Fibroblast of gingiva (primary cell): ENCODE measurements at places on chromosomes 2 and 18.

GRCh38 chr2:134823431-134823830, 15.0 kb upstream of the ACMSD start:
- DNase-seq: no peak

DNA sequence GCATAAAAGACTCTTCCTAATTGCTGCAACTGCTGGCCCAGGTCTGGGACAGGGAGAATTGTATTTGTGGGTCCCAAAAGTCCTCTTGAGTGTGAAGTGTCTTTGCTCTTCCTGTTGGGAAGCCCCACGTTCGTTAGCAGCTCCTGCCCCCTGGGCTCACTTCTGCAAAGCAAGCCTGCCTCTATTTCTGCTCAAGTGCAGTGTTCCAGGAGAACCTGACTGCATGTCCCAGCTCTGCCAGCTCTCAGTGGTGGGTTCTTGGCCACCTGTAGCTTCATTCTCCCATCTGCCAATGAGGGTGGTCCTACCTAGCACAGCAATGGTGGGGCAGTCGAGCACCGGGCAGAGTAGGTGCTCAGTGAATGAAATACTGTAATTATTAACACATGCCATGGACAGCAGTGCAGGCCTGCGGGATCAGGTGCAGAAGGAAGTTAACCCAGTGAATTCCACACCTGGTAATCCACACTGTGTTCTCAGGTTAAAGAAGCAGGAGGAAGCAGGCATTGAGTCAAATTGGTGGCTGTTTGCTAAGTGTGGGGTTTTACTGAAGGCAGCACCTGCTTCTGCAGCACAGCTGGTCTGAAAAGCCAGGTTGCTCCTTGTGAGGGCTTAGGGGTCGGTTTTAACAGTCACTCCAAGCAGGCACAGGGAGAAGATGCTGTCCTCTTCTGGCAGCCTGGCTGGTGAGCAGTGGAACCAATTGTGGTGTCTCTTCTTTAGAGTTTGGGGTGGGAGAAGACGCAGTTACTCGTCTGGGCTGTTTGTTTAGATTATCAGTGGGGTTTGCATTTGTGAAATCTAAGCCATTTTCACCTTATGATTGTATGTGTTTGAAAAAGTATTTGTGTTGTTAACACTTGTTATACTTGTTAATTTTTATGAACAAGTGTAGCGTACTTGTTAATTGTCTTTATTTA, 54.3 kb downstream of the DGKD start:
- no peak for DNase-seq

DNA sequence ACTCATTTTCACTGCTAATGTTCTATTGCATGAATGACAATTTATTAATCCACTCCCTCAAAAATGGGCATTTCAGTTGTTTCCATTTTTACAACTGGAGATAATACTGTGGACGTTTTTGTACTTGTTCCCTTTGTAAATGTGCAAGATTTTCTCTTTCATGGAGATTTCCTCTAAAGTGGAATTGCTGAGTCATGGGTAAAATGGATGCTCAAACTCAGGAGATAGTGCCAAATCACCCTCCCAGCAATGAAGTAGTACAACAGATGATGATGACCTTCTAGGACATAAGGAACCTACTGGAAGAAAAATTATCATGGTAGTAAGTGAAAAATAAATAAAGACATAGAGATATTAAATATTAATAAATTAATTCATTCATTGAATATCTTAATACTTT, 460.8 kb upstream of the CHST9 start:
- no peak for DNase-seq

DNA sequence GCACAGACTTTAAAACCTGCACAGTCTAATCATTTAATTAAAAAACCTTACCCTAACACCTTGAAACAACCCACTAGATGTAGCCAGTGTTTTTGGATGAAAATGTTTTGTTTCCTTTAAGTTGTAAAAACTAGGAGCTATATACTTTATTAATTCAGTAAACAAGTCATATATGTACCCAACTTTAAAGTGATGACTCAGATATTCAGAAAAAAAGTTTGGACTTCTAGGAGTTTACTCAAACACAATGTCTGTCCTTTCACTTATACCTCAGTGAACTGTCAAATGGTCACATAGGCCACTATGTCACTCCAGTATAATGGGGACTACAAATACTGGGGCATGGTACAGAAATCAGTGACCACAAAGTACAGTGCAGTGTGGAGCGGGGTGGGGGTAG, 360.3 kb downstream of the LRRTM1 start:
- DNase-seq: no peak

DNA sequence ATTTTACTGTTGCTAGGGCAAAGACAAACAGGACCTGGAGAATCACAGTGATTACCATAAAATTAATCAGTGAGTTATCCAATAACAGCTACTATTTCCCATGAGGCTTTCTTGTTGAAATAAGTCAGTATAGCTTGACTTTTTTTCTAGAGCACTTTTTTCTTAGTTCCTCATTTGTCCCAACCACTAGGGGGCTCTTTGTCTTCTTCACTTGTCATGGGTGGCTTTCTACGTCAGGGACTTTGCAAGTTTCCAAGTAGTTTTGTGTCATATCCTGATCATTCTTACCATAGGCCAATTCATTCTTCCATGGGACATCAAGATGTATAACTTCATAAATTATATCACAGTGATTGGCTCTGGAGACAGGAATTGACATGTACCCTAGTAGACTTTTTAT, 1019.6 kb upstream of the PIK3C3 start:
- DNase-seq: no peak

DNA sequence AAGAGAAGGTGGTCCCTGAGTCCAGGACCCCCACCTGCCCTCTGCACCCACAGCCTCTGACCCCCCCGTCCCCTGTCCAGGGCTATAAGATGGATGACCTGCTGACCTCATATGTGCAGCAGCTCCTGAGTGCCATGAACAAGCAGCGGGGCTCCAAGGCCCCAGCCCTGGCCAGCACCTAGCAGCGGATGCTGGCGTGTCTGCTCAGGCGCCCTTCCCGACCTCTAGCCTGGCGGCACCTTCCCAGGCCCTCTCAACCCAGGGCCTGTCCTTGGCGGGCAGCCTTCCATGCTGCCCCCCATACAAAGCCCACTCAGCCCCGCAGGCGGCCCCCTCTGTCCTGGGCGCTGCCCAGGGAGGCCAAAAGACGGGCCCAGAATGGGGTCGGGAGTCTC, 8.7 kb upstream of the GPR17 start:
- no peak for DNase-seq

- no peak for DNase-seq
Measured at GRCh38 chr2:125318740-125319139, 1293.7 kb downstream of the CNTNAP5 start.

DNA sequence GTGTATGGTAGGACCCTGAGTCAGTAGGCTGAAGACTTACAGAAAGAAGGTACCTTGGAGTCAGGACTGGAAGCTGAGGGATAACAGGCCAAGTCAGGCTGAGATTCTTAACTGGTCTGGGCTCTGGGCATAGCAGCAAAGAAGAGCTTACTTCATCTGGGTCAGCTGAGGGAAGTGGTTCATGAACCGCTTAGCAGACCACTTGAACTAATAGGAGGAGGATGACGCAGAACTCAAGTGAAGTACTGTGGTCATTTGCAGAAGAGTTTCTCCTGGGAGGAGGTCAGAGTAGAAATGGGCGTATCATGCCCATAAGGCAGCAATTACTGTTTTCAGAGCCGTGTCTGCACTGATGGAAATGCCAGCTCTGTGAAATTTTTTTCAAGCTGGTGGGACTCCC, 164.5 kb downstream of the LCLAT1 start:
- DNase-seq: peak; percentile 65

- no peak for DNase-seq
Measured at GRCh38 chr2:27170581-27171337, 22.0 kb downstream of the TCF23 start.

GRCh38 chr2:15230599-15231192, 330.4 kb downstream of the NBAS start:
- no peak for DNase-seq

GRCh38 chr2:96734880-96735583, 4.8 kb downstream of the LMAN2L start:
- peak; percentile 72 for DNase-seq

DNA sequence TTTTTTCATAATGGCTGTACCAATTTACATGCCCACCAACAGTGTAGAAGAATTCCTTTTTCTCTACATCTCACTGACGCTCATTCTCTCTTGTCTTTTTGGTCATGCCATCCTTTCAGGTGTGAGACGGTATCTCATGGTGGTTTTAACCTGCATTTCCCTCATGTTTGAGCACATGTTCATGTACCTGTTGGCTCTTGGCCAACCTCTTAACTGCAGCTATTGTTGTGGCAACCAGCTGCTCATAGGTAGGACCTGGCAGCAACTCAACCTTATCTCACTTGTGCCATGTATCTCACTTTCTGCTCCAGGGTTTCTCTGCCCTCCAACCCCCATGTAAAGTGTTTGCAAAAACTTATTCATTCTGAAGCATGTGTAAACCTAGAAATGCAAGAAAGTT, 167.5 kb downstream of the UPP2 start:
- DNase-seq: no peak

DNA sequence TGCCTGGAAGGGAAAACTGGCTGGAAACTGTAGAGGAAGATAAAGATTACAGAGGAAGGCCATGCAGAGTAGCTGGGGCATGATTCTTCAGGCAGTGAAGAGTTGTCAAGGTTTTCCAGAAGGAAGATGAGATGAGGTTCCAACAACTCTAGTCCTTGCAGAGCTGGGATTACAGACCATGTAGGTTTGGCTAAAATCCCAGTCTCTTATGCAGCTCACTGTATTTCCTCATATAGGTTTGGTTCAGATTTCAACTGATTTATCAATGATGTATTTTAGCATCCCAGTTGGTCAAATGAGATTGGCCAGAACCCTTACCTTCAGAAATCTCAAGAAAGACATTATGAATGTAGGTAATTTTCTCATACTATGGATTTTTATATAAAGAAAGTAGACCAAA, 16.4 kb downstream of the FAP start:
- DNase-seq: peak; percentile 33

DNA sequence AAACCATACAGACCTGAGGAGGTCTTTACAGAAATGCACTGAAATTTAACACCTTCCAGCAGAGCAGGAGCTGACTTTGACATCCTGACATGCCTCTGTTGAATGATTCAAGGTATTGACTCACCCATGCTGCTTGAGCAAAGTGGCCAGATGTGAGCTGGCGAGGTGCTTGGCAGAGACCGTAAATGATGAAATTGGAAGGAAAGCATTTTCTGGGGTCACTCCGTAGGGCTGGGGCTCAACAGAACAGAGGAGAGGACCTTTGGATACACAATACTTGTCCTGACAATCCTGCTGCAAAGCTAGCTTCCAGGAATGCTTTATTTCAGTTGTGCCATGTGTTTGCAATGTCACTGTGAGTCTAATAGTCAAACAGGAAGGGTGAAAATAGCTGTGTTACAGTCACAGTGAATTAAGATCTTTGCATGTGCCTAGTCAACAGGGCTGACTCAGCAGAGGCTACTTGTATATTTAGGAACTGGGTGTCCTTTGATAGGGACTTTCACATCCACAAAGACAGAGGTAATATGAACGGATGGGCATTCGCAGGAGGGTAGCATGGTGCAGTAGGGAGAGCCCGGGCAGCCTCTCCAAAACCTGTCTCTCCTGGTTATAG, 31.6 kb upstream of the NCK2 start:
- DNase-seq: no peak

DNA sequence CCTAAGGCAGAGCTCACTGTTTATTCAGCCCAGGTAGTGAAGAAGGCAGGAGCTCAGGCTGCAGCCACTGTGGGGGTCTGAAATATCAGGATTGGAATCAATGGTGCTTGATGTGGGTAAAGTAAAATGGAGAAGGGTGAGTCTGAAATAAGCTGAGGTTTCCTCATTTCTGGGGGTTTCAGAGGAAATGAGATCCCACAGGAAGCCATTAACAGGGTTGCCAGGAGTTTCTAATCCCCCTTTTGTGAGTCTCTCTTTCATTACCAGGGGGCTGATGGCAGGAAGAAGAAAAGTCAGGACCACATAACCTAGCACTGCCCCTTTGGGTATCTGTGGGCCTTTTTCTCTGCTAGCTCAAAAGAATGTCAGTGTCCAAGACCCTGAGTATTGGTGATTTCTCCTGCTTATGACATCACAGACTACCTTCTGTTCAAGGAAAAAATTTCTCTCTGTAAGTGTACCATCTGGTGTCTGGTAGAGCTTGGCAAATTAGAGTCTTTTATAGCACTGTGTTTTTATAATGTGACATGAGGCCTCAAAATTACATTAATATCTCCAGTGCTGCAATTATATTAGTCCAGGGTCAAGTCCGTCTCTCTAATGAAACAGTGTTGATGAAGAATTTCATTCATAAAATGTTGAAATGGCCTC, 56.0 kb downstream of the LBH start:
- DNase-seq: no peak

DNA sequence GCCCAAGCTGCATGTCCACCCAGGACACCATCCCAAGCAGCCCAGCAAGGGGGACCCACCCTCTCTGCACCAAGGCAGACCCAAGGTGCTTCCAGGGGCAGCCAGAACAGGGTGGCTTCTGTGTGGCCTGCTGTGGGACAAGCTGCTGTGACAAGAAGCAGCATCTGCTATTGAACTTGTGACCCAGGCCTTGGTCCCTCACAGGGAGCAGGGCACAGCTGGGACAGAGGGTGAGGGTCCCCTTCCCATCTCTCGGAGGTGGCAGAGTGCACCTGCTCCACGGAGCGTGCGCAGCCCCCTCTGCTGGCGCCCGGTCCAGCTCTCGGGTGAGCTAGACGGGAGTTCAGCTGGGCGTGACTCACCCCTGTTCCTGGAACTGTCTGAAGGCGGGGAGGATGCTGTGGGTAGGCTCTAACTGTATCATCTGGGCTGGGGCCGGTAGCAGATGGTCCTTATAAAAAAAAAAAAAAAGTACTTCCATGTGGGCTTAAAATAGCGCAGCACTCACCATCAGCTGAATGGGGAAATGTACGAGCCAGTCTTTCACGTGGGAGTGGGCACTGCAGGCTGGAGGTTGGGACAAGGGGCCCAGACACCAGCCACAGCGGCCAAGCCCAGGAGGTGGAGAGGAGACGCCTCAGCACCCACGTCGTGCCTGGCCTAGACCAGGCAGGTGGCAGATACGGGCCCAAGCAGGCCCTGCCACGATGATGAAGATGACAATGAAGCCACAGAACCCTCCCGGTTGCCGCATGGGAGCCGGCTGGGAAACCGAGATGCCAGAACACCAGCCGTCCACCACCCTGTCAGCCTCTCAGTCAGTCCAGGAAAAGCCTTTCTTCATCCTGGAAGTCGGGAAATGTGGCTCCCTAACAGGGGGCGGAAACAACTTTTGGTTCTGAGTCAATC, 136.8 kb upstream of the ID2 start:
- DNase-seq: no peak

DNA sequence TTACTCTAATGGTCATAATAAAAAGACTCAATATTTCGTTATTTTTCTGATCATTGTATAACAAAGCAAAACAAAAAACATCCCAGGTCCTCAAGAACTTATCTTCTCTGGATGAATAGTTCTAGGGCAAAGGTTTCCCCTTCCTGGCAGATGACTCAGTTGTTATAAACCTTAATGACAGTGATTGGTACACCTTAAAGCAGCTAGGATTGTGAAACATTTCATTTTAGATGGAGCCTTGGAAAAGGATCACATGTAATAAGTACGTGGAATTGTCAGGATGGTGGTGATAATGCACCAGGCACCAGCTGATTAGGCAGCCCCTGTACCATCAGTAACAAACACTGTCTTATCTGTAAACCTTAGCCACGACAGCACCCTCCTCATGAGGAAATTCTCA, 47.2 kb downstream of the MEP1B start:
- DNase-seq: no peak
